ENCODE measurements at places on chromosomes 5 and 9.

DNA sequence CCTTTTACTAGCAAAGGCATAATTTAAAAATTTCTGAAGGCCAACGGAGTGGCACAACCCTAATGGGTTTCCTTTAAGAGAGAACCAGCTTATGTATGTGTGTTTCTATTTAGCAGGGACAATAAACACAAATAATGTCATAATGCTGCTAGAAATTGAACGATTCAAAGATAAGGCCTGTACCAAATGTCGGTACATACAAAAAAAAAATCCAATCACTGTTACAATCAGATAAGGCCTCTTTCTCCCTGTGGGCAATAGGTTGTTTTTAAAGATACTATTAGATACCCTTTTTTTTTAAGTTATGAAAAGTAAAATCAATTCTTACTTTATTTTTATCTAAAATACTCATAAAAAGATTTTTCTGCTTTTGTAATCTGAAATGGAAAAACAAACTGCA lies 821.0 kb downstream of the PRELID2 start:
- no peak for DNase-seq

DNA sequence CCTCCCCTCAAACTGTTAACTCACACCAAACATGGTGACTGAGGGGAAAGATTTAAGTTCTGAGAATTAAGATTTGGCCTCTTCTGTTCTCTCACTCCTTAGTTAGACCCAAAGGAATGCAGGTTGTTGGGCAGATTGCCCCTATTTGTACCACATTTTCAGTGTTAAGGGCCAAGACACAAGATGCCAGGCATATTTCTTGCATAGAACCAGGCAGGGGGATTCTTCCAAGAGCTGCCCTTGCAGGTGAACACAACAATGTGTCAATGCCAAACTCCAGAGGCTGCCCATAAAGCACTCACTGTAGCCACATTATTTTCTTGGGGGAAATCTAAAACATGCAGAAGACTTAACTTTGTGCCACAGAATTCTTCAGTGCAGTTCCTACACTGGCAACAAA lies 14.7 kb downstream of the MPDZ start:
- DNase-seq = peak; percentile 41

DNA sequence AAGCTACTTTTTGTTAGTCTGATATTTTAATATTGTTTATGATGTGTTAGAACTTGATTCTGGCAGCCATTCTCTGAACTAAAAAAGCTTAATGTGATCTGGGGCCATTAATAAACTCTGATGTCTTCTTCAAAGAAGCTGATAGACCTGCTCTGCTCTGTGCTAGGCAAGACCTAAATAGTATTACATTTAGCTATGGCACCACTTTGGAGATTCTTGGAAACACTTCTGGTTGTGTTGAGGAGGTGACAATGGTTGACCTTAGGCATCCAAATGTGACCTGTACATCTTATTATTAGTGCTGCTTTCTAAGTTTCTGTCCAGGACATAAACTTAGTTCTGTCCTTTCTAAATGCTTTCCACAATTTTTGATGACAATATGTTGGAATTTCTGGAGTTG lies 21.7 kb upstream of the SCGB3A2 start:
- DNase-seq = no peak

- DNase-seq = no peak
Observed at GRCh38 chr5:67123819-67124218, 72.8 kb downstream of the CD180 start.

- DNase-seq = no peak
Observed at GRCh38 chr5:132371603-132371994, 2.1 kb downstream of the SLC22A5 start.

DNA sequence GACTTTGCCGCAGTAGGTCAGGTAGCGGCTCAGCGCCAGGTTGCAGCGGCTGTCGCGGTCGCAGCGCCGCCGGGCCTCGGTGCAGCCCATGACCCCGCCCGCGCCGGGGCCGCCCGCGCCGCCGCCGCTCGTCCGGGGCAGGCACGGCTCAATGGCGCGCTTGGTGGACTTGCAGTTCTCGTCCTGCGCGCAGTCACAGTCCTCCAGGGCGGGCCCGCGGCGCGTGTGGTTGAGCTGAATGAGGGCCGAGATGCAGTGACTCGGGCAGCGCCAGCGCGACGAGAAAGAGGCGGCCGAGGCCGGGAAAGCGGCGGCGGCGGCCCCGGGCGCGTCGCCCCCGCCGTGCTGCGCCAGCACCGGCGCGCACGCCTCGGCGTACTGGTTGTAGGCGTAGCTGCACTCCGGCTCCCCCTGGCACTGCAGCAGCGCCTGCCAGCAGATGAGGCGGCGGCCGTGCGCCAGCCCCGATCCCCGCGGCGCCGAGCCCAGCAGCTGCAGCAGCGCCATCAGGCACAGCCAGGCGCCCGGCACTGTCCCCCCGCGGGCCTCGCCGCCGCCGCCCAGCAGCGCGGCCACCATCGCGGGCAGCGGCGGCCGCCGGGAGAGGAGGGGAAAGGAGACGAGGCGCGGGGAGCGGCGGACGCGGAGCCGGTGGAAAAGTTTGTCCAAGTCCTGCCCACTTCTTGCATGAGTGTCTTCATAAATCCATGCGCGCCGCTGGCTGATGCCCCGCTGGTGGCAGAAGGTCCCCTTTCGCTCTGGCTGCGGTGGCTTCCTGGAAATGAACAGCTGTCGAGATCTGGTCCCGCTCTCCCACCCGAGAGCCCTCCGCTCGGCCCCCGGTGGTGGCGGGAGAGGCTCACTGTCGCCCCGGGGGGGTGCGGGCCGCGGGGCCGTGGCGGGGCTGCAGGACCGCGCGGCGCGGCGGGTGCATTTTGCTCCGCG lies 833 bp downstream of the GAS1 start:
- peak; percentile 41 for DNase-seq

DNA sequence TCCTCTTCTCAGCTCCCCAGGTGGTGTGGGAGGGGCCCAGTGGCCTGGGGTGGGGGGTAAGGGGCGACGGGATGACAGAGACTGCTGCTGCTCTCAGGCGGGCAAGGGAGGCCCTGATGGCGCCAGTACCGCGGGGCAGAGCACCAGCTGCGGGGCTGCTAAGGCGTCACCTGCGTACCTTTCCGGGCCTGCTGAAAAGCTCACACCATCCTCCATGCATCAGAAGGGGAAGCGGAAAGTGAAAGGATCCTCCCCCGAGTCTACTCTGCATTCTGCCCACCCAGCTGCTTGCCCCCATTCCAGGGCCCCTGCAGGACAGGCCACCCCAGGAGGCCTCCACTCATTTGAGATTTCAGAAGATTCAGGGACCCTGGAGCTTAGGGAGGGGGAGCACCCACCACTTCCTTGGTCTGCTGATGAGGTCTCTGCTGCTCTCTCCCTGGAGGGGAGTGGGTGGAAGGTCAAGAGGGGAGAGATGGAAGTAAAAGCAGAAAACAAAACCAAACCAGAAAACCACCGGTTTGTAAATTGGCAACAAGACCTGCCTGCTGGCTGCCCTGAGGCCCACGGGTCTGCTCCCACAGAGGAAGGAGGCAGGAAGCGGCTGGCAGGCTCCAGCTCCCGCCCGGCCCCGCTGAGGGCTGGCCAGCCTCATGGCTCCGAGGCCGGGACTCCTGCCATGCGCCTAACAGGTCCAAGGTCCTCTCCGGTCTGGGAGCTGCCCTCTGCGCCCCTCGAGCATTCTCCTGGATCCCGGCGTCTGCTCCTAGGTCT lies 33.6 kb downstream of the PRRT1B start:
- no peak for DNase-seq

- no peak for DNase-seq
Observed at GRCh38 chr9:81581986-81582385, 107.4 kb downstream of the TLE1 start.

DNA sequence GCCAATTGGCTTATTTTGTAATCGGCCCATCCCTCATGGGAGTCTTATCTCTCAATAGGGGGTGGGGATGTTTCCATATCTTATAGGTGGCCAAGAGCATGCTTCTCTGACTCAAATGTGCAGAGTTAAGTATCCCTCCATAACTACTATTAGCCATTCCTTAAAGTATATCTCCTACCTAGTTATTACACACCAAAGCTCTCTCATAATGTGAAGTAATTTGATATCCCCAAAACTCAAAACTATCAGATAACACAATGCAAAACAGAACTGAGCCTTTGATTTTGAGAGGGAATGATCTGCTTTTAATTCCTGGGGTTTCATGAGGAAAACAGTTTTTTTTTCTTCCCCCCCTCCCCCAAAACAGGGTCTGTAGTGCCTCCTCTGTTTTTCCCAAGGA lies 28.4 kb downstream of the UNC13B start:
- DNase-seq = no peak

GRCh38 chr5:6591671-6592288 lies 41.1 kb downstream of the NSUN2 start:
- no peak for DNase-seq

GRCh38 chr5:108001222-108001621 lies 330.5 kb upstream of the EFNA5 start:
- DNase-seq = no peak

- DNase-seq = no peak
Observed at GRCh38 chr5:105754056-105754455, 1916.7 kb downstream of the EFNA5 start.

DNA sequence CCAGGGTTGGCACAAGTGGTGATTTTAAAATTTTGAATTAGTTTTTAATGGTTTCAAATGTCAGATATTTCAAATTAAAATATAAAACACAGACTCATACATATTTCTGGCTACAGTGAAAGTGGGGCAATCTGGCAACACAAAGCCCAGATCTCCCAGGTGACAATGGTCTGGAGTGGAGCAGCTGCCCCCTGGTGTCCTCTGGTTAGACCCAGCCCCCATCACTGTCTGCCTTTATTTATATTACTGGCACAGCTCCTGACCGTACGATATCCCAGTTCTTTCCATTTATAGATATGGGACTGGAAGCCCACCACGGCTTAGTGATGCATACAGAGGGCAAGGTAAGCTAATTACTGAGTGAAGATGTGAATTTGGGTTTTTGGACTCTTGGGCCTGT lies 37.3 kb downstream of the MACIR start:
- DNase-seq = no peak

DNA sequence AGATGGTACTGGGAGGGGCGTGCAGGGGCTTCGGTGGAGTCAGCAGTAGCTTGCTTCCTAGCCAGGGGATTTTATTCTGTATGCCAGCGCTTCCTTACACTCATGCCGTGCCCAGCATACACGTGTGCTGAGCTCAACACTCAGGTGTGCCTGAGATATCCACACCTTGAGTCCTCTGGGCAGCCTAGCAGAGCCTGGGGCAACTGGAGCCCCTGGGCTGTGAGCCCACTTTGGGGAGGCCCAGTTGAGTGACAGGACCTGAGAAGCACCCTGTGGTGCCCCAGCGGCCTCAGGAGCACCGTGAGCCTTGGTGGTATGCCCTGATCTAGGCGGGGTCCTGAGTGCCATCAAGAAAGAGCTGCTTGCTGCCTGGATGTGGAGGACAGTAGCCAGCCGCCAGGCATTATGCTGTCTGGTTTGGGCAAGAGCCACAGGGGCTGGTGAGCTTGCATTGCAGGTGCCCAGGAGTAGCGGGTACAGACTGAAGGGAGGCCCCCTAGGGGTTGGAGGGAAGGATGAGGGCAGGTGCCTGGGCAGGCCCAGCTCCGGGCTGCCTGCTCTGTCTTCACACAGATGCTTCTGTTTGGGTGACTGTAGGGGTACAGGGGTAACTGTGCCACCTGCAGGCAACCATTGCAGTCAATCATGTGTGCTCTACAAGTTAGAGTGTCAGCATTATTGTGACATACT lies 42.9 kb downstream of the BNIP1 start:
- DNase-seq = no peak

GRCh38 chr5:167872791-167873190 lies 418.7 kb upstream of the WWC1 start:
- DNase-seq = no peak

- DNase-seq = no peak
Observed at GRCh38 chr5:143182901-143183820, 220.3 kb downstream of the NR3C1 start.

DNA sequence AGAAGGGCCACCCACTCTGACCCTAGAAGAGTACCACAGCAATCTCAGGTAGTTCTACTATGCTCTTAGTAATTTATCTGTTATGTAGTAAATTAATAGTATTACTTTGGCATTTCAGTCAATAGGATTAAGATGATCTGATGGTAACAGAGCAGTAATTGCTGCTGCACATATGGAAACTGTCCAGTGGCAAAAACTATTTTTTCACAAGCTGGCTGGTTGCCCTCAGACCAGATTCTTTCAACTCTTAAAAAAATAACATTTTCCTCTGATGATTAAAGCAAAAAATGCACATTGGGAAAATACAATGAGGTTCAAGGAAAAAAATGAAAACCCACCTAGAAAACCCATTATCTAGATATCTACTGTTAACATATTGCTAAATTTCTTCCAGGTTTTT lies 19.7 kb downstream of the GLRA1 start:
- no peak for DNase-seq

DNA sequence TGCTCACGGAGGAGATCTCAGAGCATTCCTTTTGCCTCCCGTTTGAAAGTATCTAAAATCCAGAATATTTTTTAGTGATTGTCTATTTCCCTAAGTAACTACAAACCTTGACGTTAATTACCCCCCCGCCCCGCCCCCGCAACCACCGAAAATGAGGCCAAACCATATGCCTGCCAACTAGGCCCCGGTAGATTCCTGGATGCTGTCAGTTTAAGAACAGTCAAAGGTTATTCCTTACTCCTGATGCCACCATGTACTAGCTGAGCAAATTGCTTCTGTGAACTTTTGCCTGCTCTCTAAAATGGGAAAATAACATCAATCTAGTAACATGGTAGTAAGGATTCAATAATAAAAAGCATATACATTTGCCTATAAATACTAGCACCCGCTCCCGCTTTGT lies 244.8 kb downstream of the SAXO1 start:
- no peak for DNase-seq

- DNase-seq = no peak
Observed at GRCh38 chr9:129270903-129271431, 92.9 kb upstream of the IER5L start.

DNA sequence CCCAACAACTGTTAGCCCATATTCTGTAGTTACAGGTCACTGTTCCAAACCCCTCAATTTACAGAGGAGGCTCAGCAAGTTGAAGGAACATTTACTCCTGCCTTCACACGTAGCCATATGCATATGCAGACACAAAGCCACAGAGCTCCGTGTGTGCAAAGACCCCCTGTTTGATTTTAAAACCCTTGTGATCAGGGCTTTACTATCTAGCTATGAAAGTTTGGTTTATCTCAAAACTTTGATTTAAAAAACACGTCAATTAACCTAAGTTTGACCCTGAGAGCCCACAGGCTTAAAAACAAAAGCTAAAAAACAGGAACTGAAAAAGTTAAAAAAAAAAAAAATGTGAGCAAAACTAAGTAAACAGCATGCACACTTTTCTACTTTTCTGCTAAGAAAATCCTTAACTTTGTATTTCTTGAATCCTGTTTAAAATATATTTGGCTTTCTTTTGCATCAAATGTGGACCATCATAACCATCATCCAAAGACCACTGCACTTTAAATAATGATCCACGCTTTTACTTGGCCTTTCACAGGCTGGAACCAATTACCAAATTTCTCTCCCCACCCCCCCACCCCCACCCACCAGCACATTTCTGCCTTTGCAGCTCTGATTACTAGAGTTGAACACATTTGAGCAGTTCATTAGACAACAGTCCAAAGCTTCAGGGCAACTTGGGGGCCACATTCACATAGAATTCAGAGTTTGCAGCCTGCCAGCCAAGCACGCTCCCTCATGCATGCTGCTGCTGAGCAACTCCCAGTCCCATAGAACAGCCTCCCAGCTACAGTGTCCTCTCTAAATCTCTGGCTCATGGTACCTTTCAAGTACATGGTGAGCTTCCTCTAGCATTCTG lies 128.8 kb upstream of the MAP3K1 start:
- DNase-seq = no peak

- DNase-seq = no peak
Observed at GRCh38 chr9:92342825-92343488, 17.2 kb downstream of the CENPP start.
